ENCODE measurements at places on chromosomes 4 and X.

- no peak for DNase-seq
Observed at GRCh38 chr4:155639704-155640523, 26.7 kb upstream of the GUCY1A1 start.

DNA sequence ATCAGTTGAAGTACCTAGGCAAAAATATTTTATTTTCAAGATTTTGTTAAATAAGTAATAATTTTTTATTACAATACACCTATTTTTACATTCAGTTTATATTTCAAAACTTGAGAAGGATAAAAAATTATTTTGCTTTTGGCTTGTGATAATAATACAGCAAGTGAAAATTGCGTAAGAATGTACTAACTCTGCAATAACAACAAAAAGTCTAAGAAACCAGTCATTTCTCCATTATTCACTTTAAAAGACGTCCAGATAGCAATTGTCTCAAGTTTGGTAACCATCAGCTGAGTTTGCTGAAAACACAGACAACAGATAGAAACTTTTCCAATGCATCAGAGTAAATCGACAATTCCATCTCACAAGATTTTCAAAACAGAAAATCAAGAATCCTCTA lies 12.1 kb downstream of the CXCL8 start:
- DNase-seq: no peak

- DNase-seq: no peak
Observed at GRCh38 chrX:9374555-9374954, 90.3 kb upstream of the TBL1X start.

DNA sequence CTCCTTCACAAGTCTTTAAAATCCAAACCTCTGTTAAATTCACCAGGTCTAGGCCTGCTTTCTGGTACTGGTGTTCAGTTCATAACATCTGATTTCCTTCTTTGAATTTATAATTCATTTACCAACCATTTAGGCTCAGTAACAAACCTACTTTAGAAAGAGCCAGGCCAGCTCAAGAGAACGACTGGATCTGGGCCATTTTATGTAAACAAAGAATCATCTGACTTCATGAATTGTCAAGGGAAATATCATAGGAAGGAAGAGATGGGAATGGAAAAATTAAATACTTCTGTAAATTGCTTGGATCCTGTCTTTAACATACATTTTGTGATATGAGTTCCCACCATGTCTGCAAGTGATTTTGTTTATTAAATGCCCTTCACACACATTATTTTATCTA lies 36.5 kb downstream of the DCHS2 start:
- no peak for DNase-seq

GRCh38 chrX:20071511-20072079 lies 45.1 kb downstream of the MAP7D2 start:
- DNase-seq: no peak

GRCh38 chr4:52949336-52949735 lies 87.2 kb downstream of the RASL11B start:
- DNase-seq: no peak

DNA sequence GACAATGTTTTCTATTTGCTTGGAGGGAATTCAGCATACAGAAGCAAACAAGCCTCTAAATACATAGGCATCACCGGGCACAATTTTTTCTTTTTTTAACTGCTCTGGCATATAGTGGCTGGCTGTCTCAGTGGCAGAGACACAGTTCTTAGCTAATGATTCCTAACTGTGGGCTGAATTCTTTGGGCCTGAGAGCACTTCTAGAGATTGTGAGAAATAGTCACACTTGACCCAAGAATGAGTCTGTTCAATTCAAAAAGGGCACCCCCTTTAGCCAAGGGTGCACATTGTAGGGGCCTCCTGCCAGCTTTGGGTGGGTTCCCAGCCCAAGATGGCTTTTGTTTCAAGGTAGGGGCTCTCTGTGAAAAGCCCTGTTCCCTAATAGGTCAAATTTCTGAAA lies 345.7 kb downstream of the ARHGAP10 start:
- DNase-seq: no peak

GRCh38 chrX:150306002-150306401 lies 57.1 kb upstream of the MAMLD1 start:
- DNase-seq: no peak

- DNase-seq: no peak
Observed at GRCh38 chrX:94814216-94814615, 1140.2 kb downstream of the FAM133A start.
